Stimulated activated CD4-positive, alpha-beta T cell treated with anti-CD3 and anti-CD28 coated beads, TNF-alpha, amount 100 ng/mL, for 48 hours (primary cell): ENCODE measurements at places on chromosomes 6 and 20.

- DNase-seq = no peak
These were observed 51.9 kb upstream of the EXOC2 start for GRCh38 chr6:744666-745353.

DNA sequence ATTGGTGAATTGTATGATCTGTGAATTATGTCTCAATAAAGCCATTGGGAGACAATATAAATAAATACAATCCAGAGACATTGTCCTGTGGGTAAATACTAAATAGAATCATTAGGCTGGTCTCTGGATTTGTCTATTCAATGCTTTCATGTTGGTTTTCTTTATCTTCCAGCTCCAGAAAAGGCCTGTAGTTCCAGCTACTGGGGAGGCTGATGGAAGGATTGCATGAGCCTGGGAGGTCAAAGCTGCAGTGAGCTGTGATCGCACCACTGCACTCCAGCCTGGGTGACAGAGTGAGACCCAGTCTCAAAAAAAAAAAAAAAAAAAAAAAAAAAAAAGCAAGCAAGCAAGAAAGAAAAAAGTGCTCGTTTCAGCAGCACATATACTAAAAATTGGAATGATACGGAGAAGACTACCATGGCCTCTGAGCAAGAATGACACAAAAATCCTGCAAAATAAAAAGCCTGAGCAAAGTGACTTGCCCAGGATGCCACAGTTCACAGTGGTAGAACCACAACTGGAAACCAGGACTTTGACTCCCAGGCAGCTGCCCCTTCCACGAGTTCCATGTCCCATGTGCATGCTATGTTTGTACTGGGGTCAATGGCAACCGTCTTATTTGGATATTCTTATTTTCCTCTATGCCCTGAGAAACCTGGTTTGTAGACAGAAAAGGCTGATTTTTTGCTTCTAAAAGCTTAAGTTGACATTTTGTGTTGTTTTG, 33.6 kb upstream of the GMPR start:
- no peak for DNase-seq

DNA sequence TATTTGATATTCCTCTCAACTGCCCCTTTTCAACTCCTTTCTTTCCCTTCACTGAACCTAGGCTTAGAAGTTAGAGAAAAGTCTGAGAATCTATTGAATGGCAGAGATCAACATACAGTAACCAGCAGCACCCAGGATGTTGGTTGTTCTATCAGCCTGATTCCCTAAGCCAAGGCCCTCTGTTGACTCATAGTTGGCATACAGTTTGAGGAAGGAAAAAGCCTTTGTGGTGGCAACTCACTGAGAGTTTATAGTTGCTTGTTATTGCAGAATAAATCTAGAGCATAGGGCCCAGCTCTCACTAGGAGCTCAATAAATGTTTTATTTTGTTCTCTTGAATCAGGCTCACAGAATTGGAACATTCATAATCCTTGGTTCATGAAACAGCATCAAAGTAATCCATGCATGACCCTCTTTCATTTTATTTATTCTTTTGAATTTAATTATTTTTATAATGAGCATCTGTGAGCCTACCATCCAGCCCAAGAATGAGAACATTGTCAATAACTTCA, 119.1 kb upstream of the ADGRF1 start:
- no peak for DNase-seq

DNA sequence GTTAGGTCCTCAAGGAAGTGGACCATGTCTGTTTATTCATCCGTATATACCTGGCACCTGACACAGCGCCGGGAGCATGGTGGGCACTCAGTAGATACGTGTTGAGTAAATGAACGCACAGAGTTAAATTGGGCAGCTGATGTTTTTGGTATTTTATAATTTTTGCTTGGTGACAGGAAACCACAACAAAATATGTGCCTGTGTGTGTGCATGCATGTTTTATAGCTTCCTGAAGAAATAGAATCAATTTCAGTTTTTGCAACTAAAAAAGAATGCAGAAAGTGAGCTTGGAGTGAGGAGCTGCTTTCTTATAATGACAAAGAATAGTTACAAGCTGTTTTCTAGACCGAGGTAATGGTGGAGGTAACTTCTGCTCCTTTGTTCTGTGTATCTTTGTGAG, 91.4 kb downstream of the PLCB4 start:
- no peak for DNase-seq

GRCh38 chr20:56423211-56423610, 11.2 kb downstream of the CASS4 start:
- no peak for DNase-seq

GRCh38 chr20:23659989-23660837, 22.5 kb upstream of the CST3 start:
- no peak for DNase-seq

GRCh38 chr20:1377341-1377871, 15.4 kb downstream of the FKBP1A start:
- DNase-seq = no peak

GRCh38 chr20:38934530-38934929, 8.3 kb downstream of the FAM83D start:
- no peak for DNase-seq

DNA sequence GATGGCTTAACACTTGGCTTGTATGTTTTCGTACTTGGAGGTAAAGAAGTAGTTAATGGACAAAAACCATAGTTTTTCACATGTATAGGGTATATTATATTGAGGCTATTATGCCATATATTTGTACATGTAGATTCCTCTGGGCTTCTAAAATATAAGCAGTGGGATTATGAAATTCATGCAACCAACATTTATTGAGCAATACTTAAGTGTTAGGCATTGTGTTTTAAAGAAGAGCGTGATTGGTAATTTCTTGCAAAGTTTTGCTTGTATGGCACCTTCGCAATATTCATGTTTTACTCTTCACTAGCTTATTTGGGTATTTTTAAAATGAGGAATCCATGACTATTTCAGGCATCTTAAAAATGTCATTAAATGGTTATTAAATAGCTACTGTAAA, 2.5 kb downstream of the TULP4 start:
- DNase-seq = no peak

DNA sequence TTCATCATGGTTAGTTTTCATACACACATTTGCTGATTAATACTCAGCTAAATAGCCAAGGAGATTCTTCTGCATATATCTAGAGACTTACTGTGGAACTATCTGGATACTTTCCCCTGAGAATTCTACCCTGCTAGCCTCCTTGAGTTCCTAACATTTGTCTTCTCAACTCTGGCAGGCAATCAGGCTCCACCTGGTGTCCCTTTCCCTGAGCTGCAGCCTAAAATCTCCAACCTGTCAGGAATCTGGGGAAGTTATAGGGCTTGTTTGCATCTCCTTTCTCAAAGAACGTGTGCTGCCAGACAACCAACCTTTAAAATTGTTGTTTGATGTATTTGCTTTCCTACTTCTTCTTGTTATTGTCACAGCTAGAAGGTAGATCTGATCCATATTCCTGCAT, 73.4 kb downstream of the FUT9 start:
- no peak for DNase-seq

- no peak for DNase-seq
These were observed 145.1 kb downstream of the LCA5 start for GRCh38 chr6:79392094-79392493.

GRCh38 chr6:1144842-1145767, 166.8 kb upstream of the FOXQ1 start:
- no peak for DNase-seq

- DNase-seq = no peak
These were observed 681.2 kb downstream of the PRKN start for GRCh38 chr6:162046324-162046723.
